Right lobe of liver (tissue), 6 donors: ENCODE measurements at places on chromosomes 16 and 17.
A peak's percentile ranks its signal among the peaks of the same experiment; 100 is the strongest.

GRCh38 chr17:36932694-36933511, 4.4 kb upstream of the LHX1 start:
- peaks cover 61% of the 10 kb centered on the region for H3K27me3 ChIP-seq
- no peak for DNase-seq
- no peak overlapping the region for H3K27ac ChIP-seq
- no peaks in the 10 kb centered on the region for H3K4me1 ChIP-seq
- no peaks in the 10 kb centered on the region for H3K36me3 ChIP-seq
- H3K4me3 ChIP-seq = no peak overlapping the region

DNA sequence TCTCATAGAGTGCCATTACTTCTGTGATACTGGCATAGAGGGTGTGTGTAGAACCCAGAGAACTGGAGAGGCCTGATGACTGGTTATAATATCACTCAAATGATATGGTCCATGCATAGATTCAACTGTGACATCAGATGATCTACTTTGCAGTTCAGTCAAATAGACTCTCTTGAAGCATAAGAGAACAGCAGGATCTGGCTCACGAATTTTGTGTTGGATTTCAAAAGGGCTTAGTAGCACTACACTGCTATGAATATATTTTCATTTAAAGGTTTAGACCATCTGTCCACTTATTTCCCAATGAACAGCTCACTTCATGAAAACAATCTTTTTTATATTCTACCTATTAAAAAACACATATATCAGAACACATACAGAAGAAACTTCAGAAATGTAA, 119.7 kb downstream of the KIF2B start:
- no peak overlapping the region for H3K4me3 ChIP-seq
- DNase-seq = no peak
- H3K36me3 ChIP-seq = no peaks in the 10 kb centered on the region
- no peaks in the 10 kb centered on the region for H3K4me1 ChIP-seq
- H3K27me3 ChIP-seq = no peaks in the 10 kb centered on the region

DNA sequence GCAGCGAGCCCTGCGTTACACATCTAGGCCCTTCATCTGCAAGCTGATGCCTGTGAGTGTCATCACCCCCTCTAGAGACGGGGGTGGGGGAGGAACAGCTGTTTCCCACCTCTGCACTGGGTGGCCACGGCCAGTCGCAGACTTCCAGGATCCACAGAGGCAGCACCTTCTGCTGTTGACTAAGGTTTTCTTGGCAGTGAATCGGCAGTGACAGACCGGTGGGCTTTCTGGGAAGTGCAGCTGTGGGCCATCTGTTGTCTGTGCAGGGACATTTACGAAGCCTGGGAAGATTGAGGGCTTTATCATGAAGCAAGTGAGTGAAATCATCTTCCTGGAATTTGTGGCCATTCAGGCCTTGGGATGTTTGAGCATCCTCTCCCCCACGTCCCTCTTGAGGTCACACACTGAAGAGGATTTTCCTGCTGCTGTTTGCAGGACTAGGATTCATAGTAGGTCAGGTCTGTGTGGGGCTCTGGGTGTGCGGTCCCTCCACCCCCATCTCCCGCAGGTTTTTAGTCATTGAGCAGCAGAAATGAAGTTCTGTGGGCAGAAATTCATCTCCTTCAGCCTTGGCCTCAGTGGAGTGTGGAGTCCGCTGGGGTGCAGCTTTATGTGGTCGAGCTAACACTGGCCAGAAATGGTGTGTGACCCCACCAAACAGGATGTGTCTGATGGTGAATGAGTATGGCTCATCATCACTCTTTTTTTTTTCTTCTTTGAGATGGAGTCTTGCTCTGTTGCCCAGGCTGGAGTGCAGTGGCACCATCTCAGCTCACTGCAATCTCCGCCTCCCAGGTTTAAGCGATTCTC, 12.0 kb downstream of the PGS1 start:
- H3K4me1 ChIP-seq = peaks cover 3% of the 10 kb centered on the region
- H3K36me3 ChIP-seq = no peaks in the 10 kb centered on the region
- no peak overlapping the region for H3K27ac ChIP-seq
- H3K27me3 ChIP-seq = no peaks in the 10 kb centered on the region

GRCh38 chr17:73546770-73547536, 97.3 kb downstream of the SDK2 start:
- no peak overlapping the region for H3K27ac ChIP-seq
- no peaks in the 10 kb centered on the region for H3K27me3 ChIP-seq
- no peak overlapping the region for H3K4me3 ChIP-seq
- peak; percentile 47 for DNase-seq
- H3K36me3 ChIP-seq = no peaks in the 10 kb centered on the region
- no peaks in the 10 kb centered on the region for H3K4me1 ChIP-seq

GRCh38 chr16:21659124-21659523, 4.6 kb upstream of the OTOA start:
- no peak overlapping the region for H3K27ac ChIP-seq
- DNase-seq = no peak
- no peaks in the 10 kb centered on the region for H3K27me3 ChIP-seq
- H3K4me3 ChIP-seq = no peak overlapping the region
- H3K36me3 ChIP-seq = no peaks in the 10 kb centered on the region
- H3K4me1 ChIP-seq = no peaks in the 10 kb centered on the region

- H3K36me3 ChIP-seq = no peaks in the 10 kb centered on the region
- no peaks in the 10 kb centered on the region for H3K27me3 ChIP-seq
- peak overlapping the region; percentile 47 for H3K27ac ChIP-seq
- no peaks in the 10 kb centered on the region for H3K4me1 ChIP-seq
Measured at GRCh38 chr17:58384897-58385296, 32.4 kb downstream of the RNF43 start.

DNA sequence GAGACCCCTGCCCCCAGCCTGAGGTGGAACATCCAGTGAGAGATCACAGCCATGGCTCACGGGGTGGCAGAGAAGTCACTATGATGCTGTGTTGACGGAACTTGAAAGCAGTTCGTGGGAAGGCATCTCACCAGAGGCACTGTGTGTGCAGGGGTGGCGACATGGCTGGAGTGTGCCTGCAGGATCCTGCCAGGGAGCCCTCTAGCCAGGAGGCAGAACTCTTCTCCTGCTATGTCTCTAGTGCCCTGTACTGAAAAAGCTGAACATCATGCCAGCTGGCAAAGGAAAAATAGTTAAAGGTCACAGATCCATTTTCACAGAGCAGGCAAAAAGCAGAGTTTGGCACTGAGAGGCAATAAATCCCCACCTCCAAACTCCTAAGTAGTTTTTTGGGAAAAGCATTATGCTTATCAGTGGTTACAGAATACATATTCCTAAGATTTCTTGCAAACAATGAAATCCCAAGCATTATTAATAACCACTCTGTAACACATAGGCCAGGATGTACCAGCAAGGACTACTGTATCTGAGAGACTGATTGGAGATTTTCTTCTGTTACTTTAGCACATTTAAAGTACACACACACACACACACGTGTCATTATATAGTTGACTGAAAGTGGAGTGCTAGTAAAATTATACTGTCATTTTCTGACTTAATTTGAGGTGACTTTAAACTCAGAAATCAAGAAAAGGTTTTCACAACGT, 36.8 kb downstream of the TNRC6C start:
- no peak overlapping the region for H3K4me3 ChIP-seq
- DNase-seq = peak; percentile 79
- H3K27me3 ChIP-seq = no peaks in the 10 kb centered on the region
- no peaks in the 10 kb centered on the region for H3K4me1 ChIP-seq
- H3K36me3 ChIP-seq = no peaks in the 10 kb centered on the region
- no peak overlapping the region for H3K27ac ChIP-seq

- no peaks in the 10 kb centered on the region for H3K4me1 ChIP-seq
- H3K27ac ChIP-seq = no peak overlapping the region
- H3K27me3 ChIP-seq = no peaks in the 10 kb centered on the region
- H3K4me3 ChIP-seq = no peak overlapping the region
- no peaks in the 10 kb centered on the region for H3K36me3 ChIP-seq
Measured at GRCh38 chr16:77206533-77206932, 7.3 kb downstream of the SYCE1L start.

GRCh38 chr17:3998436-3998835, 34.2 kb upstream of the ATP2A3 start:
- peak; percentile 19 for DNase-seq
- H3K4me1 ChIP-seq = no peaks in the 10 kb centered on the region
- no peak overlapping the region for H3K4me3 ChIP-seq
- H3K36me3 ChIP-seq = no peaks in the 10 kb centered on the region
- H3K27ac ChIP-seq = no peak overlapping the region

DNA sequence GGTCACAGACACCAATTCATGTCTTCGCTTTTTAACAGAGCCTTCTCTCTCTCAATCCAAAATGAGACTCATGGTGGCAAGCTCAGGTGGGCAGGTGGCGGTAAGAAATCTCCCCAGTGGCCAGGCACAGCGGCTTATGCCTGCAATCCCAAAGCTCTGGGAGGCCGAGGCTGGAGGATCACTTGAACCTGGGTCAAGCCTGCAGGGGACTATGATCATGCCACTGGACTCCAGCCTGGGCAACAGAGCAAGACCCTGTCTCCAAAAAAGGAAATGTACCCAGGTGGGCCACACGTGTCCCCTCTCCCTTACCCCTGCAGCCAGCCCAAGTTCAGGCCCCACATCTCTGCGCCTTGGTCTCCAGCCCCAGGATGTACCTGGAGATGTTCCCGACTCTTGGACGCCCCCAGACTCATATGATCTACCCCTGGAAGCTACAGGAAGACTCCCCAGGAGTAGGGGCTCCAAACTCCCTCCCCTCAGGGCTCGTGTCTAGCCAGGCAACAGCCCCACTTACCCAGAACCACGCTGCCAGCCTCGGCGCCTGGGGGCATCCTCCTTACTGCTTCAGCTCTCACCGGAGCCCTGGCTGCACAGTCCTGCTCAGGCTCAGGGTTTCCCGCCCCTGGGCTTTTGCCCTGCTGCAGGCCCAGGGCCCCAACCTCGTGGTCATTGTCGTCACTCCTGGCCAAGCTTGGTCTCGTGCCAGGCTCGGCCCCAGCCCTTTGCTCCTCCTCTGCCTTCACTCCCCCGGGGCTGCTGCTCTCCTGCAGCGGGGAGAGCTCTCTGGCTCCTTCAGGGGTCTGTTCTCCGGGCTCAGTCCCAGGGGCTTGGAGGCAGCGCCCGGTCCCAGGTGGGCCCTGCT, 16.2 kb downstream of the MYLK3 start:
- DNase-seq = peak; percentile 31
- H3K36me3 ChIP-seq = no peaks in the 10 kb centered on the region
- H3K27me3 ChIP-seq = no peaks in the 10 kb centered on the region
- no peaks in the 10 kb centered on the region for H3K4me1 ChIP-seq

- H3K4me3 ChIP-seq = no peak overlapping the region
- no peak for DNase-seq
- H3K4me1 ChIP-seq = no peaks in the 10 kb centered on the region
- no peaks in the 10 kb centered on the region for H3K27me3 ChIP-seq
- H3K36me3 ChIP-seq = no peaks in the 10 kb centered on the region
- no peak overlapping the region for H3K27ac ChIP-seq
Measured at GRCh38 chr17:52710363-52710901, 551.9 kb upstream of the CA10 start.

GRCh38 chr17:72338847-72339790, 218.3 kb downstream of the SOX9 start:
- H3K27me3 ChIP-seq = no peaks in the 10 kb centered on the region
- no peaks in the 10 kb centered on the region for H3K4me1 ChIP-seq
- H3K27ac ChIP-seq = no peak overlapping the region
- H3K36me3 ChIP-seq = no peaks in the 10 kb centered on the region
- no peak overlapping the region for H3K4me3 ChIP-seq

DNA sequence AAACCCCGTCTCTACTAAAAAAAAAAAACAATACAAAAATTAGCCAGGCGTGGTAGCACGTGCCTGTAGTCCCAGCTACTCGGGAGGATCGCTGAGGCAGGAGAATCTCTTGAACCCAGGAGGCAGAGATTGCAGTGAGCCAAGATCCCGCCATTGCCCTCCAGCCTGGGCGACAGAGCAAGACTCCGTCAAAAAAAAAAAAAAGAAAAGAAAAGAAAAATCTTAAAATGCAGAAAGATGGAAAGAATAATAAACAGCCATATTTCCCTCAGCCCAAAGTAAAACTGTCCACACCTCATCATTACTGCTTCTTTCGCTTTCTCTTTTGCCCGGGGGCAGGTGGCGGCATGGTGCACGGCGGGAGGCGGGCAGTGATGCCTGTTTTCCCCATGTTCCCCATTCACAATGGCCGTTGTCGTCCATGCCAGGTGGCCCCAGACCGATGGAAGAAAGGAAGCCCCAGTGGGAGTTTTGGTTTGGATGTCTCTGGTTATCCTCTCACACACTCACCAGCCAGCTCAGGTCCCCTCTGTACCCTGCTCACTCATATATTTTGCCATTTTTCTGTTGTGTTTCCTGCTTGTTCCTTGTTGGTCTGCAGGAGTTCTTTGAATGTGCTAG, 37.0 kb upstream of the PEMT start:
- H3K27ac ChIP-seq = no peak overlapping the region
- DNase-seq = no peak
- no peaks in the 10 kb centered on the region for H3K27me3 ChIP-seq
- H3K4me3 ChIP-seq = no peak overlapping the region
- no peaks in the 10 kb centered on the region for H3K4me1 ChIP-seq
- no peaks in the 10 kb centered on the region for H3K36me3 ChIP-seq

- no peak overlapping the region for H3K4me3 ChIP-seq
- DNase-seq = no peak
- H3K27me3 ChIP-seq = no peaks in the 10 kb centered on the region
- no peak overlapping the region for H3K27ac ChIP-seq
Measured at GRCh38 chr17:56884483-56885311, 29.2 kb downstream of the TRIM25 start.

DNA sequence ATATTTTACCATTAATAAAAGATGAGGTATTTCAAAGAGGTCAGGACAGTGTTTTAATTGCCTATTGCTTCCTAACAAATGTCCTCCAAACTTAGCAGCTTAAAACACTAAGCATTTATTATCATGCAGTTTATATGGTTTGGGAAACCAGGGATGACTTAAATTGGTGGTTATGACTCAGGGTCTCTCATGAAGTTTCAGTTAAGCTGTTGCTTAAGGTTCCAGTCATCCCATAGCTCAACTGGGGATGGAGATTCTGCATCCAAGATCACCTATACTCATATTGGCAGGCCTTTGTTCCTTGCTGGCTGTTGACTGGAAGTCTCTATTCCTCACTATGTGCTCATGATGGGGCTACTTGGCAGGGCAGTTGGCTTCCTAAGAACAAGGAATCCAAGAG, 1329.9 kb upstream of the GOT2 start:
- no peaks in the 10 kb centered on the region for H3K36me3 ChIP-seq
- no peaks in the 10 kb centered on the region for H3K4me1 ChIP-seq
- DNase-seq = no peak
- H3K4me3 ChIP-seq = no peak overlapping the region

DNA sequence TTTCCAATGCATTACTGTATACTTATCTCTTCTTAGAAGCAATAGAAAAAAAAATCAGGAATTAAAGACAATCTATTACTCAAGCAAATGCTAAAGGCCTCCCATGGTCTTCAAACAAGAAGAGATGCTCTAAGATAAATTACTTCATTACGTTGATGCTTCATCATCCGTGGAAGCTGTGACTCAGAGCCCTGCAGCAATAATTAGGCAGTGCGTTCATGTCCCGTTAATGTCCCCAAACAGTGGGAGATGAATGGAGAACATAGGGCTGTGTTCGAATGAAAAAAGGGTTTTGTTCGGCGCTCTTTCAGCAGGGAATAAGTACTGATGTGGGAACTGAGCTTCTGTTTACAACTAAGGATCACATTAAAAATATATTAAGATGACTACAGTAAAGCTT, 15.9 kb upstream of the PDXDC1 start:
- no peak for DNase-seq
- peaks cover 19% of the 10 kb centered on the region for H3K4me1 ChIP-seq
- H3K27ac ChIP-seq = no peak overlapping the region
- no peaks in the 10 kb centered on the region for H3K27me3 ChIP-seq
- H3K36me3 ChIP-seq = no peaks in the 10 kb centered on the region
